ENCODE measurements at places on chromosomes 4 and X.

GRCh38 chr4:159719531-159719930, 616.7 kb downstream of the RAPGEF2 start:
- peak; percentile 41 for DNase-seq

DNA sequence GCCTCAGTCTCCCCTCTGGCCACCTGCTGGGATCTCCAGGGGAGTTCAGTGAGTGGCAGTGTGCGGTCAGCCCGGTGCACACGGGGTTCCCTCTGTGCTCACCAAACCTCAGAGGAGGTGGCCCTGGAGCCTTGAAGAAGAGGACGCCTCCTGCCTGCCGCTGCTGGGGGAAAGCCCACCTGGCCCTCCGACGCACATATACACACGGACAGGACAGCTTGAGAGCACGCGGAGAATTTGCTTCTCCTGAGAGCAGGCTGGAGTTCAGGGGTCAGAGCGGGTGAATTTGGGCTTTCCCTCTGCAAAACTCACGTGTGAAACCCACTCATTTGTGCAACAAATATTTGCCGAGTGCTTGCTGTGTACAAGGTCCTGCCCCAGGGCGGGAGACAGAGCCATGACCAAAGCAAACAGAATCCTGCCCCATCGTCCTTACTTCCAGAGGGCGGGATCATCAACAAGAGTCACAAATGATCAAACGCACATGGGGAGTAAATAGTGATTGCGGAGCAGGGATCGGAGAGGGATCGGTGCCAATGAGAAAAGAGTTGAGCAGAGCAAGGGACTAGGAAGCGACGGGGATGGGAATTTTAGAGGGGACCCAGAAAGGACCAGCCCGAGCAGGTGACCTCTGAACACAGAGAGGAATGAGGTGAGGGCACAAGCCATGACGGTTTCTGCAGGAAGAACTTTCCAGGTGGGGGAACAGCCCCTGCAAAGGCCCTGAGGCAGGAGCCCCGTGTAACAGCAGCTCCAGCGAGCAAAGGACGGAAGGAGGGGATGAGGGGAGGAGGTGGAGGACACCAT, 17.6 kb downstream of the BLOC1S4 start:
- no peak for DNase-seq

DNA sequence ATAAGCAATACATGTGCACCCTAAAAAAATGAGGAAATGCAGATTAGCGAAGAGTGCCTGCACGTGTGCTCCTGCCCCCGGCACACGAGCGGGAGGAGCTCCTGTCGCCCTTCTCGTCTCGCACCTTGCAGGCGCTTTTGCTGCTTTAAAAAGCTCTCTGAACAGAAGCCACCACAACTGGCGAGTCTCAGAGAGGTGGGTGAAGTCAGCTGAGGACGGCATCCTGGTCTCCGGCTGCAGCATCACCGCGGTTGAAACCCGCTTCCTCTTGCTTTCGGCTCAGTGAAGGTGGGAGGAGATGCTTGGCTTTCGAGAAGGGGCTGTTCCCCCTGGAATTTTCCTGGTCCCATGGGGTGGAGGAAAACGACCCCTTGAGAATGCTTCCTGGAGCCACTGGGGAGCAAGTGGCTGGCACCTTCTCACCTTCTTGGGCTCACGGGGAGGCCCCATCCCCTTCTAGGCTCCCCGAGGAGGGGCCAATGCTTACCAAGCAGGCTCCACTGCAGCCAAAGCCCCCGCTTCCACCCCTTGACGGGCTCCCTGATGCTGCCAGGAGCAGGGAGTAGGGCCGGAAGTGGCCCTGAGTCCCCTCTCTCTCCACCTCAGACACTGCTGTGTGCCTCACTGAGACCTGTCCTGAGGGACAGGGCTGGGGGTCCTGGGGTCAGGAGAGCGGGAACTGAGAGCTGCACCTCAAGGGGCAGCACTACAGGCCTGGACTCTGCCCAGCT, 29.2 kb upstream of the MXD4 start:
- DNase-seq: no peak

GRCh38 chrX:116378961-116379360, 57.4 kb upstream of the SLC6A14 start:
- DNase-seq: no peak

- DNase-seq: no peak
Measured at GRCh38 chr4:142414366-142414990, 431.6 kb downstream of the INPP4B start.

GRCh38 chrX:20451929-20452328, 185.2 kb upstream of the RPS6KA3 start:
- DNase-seq: peak; percentile 42

DNA sequence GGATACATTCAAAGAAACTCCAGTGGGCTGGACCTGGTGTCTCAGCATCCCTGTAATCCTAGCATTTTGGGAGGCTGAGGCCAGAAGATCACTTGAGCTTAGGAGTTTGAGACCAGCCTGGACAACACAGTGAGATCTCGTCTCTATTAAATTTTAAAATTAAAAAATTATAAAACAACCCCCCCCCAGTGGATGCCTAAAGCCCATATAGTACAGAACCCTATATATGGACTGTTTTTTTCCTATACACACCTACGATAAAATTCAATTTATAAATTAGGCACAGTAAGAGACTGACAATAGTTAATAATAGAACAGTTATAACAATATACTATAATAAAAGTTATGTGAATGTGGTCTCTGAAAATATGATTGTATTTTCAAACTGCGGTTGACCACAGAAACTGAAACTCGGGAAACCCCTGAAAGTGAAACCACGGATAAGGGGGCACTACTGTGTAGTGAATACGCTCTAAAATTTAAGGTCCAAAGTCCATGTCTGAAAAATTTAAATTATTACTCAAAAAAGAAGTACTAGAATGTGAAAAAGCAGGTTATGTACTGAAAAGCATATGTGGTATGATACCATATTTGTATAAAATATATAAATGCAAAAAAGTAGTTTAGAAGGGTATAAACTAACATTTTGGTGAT, 2.0 kb downstream of the SMIM14 start:
- DNase-seq: no peak

- no peak for DNase-seq
Measured at GRCh38 chr4:112931001-112931400, 118.5 kb upstream of the ANK2 start.

GRCh38 chr4:158209825-158210807, at the start of gene TMEM144:
TSS of gene TMEM144 (plus strand) at chr4:158210486. CDS start at chr4:158212668, 2,182 bp downstream.
- DNase-seq: peak; percentile 69

- no peak for DNase-seq
Measured at GRCh38 chr4:188187106-188187505, 47.9 kb downstream of the TRIML1 start.

GRCh38 chrX:53227224-53227765, 2.3 kb upstream of the KDM5C start:
- no peak for DNase-seq

GRCh38 chrX:74534569-74535038, 79.8 kb downstream of the RLIM start:
- DNase-seq: no peak

DNA sequence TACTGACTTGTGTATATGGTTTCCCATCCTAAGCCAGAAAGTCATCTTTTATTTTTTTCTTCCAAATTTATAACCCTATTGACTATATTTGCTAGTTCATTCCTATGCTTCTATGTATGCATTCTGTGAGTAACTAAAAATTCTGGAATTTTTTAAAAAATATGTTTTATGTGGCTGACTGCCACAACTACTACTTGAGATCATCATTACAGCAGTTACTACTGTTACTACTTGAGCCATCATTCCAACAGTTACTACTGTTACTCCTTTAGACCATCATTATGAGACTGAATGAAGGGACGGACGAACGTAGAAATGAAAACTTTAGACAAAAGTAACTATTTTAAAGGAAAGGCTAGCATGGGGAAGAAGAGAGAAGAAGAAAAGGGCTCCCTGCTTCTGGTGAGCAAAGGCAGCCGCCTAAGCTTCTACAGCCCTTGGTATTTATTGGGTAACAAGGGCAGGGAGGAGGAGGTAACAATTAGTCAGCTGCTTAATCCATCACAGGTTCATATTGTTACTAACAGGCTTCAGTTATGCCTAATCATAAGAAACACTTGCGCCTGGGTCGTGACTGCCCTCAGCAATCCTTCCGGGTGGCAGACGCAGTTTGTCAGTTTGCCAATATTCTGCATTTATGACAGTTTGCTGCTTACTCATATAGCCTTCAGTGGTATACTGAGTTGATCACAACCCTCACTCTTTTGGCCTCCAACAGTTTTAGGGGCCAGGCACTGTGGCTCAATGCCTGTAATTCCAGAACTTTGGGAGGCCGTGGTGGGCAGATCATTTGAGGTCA, 80.4 kb downstream of the PDLIM5 start:
- no peak for DNase-seq

DNA sequence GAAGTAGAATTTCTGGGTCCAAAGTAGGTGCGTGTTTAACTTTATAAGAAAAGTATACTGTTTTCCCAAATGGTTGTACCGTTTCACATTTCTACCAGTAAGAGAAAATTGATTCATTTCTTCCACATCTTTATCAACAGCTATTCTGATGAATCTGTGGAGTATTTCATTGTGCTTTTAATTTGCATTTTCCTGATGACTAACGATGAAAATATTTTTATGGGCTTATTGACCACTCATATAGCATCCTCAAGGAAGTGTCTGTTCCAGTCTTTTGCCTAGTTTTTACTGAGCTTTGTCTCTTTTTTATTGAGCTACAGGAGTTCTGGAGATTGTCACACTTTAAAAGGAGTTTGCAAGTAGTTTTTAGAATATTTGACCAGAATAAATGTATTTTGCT, 92.6 kb downstream of the ASB9 start:
- no peak for DNase-seq

- DNase-seq: no peak
Measured at GRCh38 chr4:138113819-138114400, 128.2 kb downstream of the SLC7A11 start.

GRCh38 chr4:83618991-83619645, 83.2 kb downstream of the GPAT3 start:
- DNase-seq: no peak

DNA sequence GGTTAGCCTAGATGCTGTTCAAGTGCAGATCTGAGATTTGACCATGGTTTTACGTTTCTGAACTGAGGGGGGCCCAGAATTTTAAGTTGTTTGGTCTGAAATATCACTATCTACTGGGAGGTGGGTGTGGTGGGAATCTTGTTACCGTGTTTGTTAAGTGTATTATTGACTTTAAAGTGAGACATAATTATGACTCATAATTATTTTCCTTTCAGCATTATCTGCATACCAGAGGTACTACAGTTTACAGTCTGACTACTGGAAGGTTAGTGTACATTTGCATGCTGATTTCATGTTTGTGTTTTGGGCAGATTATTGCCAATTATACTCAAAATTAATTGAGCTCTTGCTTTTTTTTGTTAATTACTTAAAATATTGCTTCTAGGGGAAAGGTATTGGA, 101.5 kb downstream of the KDM6A start:
- DNase-seq: no peak

GRCh38 chrX:91108761-91109160, 325.9 kb upstream of the PABPC5 start:
- no peak for DNase-seq

- DNase-seq: no peak
Measured at GRCh38 chr4:22238742-22239141, 277.1 kb downstream of the ADGRA3 start.

DNA sequence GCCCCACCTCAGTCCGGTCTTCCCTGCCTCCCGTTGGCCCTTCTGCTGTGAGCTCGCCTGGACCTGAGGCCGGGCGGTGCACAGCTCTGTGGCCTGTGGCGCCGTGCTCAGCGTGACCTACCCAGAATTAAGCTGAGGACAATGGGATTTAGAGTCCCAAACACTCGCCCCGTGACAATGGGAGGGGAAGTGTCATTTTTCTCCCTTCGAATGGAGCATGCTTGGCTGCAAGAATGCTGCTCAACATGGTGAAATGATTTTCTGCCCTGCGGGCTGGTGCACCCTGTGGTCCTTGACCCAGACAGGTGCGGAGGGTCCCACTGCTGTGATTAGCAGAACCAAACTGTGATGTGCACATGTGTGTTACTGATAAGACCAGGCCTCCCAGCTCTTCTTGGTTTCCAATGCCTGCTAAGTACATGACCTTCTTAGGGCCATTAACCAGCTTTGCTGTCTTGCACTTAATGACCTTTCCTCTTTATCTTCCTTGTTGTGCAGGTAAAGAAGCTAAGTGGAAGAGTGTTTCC, 772 bp downstream of the EOLA1 start:
- DNase-seq: no peak

DNA sequence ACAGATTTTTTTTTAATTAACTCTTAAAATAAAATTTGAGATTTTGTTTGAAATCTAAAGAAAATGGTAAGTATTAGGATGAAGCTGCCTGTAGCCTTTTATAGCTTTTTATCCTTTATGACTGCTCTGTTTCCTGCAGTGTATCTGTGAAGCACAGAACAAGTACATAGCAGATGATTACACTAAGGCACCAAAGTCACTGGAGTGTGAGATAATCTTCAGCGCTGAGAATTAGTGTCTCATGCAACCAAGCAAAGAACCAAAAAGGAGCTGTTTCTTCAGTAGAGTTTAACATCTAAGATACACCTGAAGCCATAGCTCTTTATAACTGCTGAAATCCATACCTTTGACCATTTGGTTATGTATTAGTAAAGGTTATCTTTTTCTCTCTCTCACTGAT, 1989.8 kb upstream of the PCDH10 start:
- no peak for DNase-seq

DNA sequence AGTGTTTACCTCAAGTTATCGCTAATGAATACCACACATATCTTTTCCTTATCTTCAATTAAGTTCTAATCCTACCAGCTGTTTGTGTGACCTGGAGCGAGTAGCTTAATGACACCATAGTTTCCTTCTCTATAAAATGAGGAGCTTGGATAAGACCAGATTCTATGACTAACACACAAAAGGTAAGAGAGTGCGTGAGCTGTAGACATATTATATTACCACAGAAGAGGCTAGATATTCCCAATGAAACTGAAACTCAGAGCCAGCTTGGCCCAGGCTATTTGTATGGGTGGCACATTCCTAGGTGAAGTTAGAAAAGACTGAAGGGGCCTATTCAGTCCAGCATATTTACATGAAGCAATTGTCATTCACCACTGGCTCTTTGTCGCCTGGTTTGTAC, 30.2 kb downstream of the ASB5 start:
- no peak for DNase-seq

GRCh38 chr4:68693325-68694075, 23.0 kb upstream of the UGT2B15 start:
- DNase-seq: no peak

DNA sequence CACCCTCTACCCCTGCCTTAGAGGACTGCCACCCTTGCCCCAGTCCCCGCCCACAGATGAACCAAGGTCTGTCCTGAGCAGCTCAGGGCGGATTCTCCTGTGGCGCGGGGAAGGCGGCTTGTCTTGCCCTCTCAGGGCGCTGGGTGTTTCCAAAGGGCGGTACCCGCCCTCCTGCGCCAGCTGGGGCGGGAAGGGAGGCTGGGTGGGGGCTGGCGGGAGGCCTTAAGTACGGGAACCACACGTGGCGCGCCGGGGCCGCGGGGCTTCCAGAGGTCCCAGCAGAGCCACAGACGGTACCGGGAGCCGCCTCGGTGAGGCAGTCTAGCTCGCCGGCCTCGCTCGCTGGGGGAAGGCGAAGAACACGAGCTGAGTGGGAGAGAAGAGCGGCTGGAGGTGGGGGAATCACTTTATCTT, 361.1 kb downstream of the MID1IP1 start:
- DNase-seq: no peak

GRCh38 chr4:8765631-8766590, 105.7 kb downstream of the HMX1 start:
- no peak for DNase-seq
